ENCODE measurements at places on chromosomes 1 and 21.

DNA sequence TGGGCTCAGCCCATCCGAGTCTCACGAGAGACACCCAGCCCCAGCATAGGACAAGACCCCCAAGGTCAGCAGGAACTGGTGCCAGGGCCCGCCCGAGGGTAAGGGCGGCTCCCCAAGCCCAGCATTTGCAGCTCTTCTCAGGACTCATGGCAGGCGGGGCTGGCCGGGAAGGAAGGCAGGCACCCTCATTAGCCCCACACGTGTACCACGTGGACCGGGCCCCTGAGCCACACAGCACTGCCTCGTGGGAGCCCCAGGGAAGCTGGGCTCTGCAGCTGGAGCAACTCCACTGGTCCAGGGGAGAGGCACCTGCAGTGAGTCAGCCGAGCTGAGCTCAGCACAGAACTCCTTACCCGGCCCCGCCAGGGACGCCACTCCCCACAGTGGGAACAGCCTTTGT, 97.7 kb upstream of the IFFO2 start:
- no peak for DNase-seq

GRCh38 chr1:58287894-58288623, 258.5 kb downstream of the OMA1 start:
- DNase-seq, result no peak

DNA sequence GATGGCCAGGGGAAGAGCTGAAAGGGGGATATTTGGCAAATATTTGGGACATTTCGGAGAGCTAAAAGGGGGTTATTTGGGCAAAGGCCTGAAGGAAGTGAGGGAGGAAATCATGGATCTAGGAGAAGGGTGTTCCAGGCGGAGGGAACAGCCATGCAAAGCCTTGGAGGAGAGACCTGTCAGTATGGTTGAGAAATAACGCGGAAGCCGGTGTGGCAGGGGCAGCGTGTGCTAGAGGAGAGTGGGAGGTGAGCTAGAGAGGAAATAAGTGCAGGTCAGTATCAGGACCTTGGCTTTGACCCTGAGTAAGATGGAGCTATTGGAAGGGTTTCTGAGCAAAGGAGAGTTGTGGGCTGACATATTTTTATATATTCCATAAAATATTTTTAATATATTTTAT, 3.0 kb downstream of the CTRC start:
- no peak for DNase-seq

DNA sequence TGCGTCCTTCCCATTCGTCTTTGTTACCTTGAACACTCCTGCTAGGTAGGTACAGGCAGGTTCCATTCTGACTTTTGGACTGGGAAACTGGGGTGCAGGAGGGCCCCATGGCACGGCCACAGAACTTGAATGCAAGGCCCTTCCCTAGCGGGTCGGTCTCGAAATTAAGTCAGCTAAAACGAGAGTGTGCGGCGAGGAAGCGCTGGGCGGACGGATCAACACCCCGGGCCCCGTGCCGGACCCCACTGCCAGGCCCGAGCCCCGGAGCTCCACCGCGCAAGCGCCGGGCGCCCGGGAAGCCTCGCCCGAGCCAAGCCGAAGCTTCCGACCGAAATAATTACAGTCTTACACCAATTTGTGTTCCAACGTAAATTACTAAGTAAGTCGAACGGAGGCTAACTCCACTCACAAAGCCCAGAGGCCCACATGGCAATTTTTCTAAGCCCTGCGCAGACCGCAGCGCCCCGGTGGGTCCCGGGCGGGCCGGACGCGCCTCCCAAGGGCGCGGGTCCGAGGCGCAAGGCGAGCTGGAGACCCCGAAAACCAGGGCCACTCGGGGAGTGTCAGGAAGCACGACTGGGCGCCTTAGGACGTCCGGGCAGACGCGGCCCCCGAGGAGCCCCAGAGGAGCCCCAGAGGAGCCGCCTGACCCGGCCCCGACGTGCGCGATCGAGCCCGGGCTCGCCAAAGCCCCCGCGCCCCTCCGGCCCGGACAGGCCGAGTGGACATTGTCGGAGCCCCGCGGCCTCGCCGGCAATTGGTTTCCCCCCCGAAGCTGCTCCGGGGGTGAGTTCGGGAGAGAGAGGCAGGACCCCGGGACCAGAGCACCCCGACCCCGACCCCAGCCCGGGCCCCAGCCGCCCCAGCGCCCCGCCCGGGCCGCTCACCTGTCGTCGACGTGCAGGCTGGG, 624 bp downstream of the RIPK4 start:
- DNase-seq, result no peak

GRCh38 chr1:56240400-56240799, 339.0 kb downstream of the PLPP3 start:
- no peak for DNase-seq

DNA sequence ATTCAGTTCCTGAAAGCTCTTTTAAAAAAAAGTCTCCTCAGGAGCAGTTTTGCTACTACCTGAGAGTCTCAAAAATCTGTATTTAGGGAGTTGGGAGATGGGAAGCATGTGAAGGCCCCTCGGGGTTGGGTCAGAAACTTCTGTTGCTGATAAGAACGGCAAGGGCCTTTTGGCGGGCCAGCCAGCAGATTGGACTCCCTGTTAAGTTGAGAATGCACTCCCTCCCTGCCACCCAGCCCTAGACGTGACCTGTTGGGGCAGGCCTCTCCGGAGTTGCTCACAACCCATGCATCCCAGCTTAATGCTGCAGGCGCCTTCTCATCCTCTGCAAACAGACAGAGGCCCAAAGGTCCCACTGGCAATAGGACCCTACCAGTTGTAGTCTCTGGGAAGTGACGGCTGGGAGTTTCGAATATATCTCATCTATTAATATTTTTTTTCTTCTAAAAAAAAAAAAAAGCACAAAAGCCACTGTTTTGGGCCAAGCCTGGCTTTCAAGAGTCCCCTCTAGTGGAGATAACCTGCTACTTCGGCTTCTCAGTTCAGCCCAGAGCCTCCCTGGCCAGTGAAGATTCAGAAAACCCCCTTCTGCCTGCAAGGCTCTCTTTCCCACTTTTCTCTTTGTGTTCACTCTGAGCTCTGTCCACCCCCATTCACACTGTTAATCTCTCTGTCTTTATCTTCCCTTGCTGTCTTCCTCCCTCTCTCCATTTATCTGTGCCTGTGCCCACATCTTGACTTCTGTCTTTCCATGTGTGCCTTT, 5.3 kb downstream of the PLXNA2 start:
- DNase-seq, result no peak

- no peak for DNase-seq
Measured at GRCh38 chr1:24048205-24048869, 63.6 kb downstream of the MYOM3 start.

DNA sequence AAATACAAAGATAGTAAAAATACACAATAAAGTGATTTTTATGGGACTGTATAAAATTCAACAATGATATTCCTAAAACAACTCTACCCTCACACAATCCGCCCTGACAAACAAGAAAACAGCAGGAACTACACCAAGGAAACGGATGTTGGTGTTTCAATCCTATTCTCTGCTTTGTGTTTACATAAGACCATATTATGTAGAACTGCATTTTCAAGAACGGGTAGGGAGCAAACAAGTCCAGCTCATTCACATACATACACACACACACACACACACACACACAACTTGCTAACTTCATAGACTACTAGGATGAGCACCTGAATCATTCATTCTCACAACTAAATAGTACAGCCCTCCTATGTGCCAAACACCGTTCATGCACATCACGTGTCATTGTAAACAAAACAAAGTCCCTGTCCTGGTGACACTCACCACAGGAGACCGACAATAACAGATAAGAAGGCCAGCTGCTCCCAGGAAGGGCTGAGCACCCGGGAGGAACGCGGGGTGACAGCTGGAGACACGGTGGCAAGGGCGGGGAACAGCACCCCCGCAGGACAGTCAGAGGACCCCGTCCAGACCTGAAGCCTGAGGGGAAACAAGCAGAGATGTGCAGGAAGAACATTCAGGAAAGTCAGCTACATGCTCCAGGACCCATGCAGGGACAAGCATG, 43.0 kb downstream of the NPHP4 start:
- no peak for DNase-seq

GRCh38 chr1:20848162-20848561, 61.1 kb upstream of the HP1BP3 start:
- DNase-seq, result no peak

- no peak for DNase-seq
Measured at GRCh38 chr1:51960262-51960661, 30.2 kb downstream of the RAB3B start.

DNA sequence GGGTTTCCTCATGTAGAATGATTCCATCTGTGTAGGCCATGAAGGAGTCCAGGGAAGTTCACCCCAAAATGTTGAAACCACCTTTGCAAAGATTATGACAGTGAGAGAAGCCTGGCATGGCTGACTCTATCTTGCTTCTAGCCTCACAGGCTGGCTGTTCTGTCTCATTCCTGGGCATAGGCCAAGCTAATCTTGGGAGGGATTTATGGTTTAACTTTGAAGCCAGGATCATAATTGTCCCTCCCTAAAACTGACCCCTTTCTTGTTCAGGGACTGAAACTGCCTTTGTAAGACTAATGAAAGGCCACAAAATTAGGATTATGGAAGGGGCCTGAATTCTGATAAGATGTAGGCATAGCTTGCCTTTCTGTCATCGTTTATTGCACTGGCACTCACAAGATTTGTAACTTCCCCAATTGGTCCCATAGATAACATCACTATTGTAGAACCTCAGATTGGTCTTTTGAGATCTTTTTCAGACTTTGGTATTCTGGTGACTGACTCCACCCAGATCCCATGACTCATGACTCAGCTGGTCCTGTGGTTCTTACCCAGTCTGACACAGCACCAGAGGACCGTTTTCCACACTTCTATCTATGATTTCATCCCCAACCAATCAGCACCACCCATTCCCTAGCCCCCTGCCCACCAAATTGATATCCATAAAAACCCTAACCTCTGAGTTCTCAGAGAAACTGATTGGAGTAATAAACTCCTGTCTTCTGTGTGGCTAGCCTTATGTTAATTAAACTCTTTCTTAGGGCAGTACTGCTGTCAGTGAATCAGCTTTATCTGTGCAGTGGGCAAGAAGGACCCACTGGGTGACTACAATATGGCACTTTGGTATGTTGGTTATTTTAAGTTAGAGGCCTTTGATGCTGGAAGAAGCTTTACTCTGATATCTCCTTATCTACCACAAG, 13.6 kb upstream of the LAMTOR5 start:
- peak; percentile 39 for DNase-seq

DNA sequence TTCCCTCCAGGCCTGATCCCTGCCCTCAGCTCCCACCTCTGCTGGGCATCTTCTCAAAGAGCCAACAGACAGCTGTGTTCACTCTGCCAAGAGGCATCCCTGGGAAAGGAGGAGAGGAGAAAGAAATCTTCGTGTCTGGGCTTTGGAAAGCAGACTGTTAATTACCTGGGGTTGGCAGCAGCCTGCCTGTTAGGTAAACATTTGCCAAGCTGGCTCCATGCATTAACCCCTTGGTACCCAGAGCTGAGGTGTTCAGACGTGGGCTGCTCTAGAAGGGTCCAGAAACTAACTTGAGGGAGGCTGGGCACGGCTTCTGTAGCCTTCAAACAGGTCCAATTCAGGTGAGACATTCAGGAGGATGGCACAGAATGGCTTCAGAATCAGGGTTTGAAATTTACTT, 8.7 kb upstream of the EXTL1 start:
- DNase-seq, result no peak

DNA sequence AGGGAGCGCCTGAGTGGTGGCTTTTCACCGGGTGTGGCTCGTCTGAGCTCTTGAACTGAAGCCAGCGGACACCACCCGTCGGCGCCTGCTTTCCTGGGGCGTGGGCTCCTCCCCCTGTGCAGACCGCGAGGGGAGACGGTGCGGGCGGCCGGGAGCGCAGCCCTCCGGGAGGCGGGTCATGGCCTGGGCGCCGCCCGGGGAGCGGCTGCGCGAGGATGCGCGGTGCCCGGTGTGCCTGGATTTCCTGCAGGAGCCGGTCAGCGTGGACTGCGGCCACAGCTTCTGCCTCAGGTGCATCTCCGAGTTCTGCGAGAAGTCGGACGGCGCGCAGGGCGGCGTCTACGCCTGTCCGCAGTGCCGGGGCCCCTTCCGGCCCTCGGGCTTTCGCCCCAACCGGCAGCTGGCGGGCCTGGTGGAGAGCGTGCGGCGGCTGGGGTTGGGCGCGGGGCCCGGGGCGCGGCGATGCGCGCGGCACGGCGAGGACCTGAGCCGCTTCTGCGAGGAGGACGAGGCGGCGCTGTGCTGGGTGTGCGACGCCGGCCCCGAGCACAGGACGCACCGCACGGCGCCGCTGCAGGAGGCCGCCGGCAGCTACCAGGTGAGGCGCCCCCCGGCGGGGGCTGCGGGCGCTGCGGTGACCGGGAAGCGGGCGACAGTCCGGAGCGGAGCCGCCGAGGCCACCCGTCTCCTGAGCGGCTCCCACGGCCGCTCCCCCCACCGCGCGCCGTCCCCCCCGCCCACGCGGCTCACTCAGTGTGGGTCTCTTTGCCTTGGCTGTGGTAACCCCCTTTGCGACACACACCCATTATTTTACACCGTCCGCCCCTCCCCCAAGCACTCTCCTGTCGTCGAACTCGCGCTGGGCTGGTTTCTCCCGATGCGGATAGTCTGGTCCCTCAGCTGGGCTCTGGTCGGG, at the start of gene TRIM58:
TSS of gene TRIM58 (plus strand) at position 119 of the 916 bp plus-strand sequence. CDS start at position 179, 60 bp downstream.
- DNase-seq, result peak; percentile 29

GRCh38 chr1:12005488-12006166, 13.7 kb upstream of the MIIP start:
- no peak for DNase-seq

DNA sequence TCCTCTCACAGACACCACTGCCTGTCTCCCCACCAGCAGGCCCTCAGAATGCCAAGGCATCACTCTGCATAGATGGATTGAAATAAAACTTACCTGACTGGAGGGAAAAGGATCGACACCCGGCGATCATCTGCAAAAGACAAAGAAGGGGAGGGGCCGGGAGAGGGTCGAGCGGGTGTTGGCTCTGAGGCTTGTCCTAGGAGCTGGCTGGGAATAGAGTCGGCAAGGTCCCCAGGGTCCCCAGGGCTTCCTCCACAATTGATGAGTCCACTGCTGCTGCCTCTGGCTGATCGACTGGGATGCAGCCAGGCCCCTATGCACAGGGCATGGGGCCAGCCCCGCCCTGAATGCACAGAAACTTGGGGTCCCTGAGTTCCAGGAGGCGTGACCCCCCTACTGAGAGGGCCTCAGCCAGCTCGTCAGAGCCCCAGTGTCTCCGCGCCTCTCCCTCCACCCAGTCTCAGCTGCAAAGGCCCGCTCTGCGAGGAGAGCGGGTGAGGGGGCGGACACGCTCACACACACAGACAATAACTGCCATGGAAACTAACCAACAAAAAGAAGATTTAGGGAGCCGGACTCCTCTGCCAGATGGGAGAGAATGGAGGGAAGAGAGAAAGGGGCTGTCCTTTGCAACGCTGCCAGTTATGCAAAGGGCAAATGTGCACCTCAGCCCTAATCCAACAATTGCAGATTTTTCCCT, at the start of gene KLHDC8A:
TSS of gene KLHDC8A (minus strand) at position 483 of the 700 bp plus-strand sequence. CDS start 13,318 bp downstream, outside the sequence.
- DNase-seq, result no peak

- no peak for DNase-seq
Measured at GRCh38 chr1:54421101-54421504, 14.9 kb upstream of the SSBP3 start.

DNA sequence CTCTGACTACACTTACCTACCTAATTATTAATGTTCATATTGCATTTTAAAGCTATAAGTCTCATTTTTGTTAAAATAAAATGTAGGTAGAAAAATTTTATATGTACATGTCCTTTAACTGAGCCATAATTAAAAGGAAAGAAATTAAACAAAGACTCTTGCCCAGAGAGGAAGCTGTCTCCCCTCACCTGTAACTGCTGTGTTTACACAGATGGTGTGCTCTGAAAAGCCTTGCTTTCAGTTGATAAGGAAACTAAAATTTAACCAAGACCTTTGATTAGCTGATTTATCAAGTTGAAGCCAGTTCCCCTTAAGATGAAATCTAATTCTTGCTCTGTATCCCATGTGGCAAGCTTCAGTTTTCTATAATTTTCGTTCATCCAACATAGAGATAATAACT, 213.5 kb downstream of the LYPLAL1 start:
- no peak for DNase-seq

- DNase-seq, result no peak
Measured at GRCh38 chr1:31361607-31362006, 11.3 kb downstream of the FABP3 start.
